ENCODE measurements at places on chromosomes 6 and 20.

- peaks cover 3% of the 10 kb centered on the region for H3K4me1 ChIP-seq
- H3K27me3 ChIP-seq, result no peaks in the 10 kb centered on the region
- H3K4me3 ChIP-seq, result no peak overlapping the region
Observed at GRCh38 chr6:160505970-160506369, 157.8 kb downstream of the SLC22A3 start.

- peak overlapping the region; percentile 94 for H3K27ac ChIP-seq
- no peaks in the 10 kb centered on the region for H3K27me3 ChIP-seq
- peak overlapping the region; percentile 97 for H3K4me3 ChIP-seq
- peaks cover 40% of the 10 kb centered on the region for H3K36me3 ChIP-seq
Observed at GRCh38 chr6:21596145-21596948, 2.8 kb downstream of the SOX4 start.

DNA sequence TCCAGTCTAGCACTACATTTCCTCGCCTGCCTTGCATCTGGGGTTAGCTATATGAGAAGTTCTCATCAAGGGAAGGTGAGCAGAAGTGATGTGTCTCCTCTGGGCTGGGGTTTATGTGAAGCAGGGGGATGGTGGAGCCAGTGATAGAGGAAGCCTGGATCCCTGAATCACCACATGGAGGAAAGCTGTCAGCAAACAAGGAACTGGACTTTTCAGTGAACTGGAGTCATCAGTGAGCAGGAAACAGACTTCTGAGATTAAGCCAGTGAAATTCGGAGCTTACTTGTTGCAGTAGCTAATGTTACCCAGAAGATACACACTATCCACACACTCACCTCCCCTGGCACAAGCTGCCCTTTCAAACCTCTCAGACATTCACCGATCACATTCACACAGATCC lies 13.4 kb upstream of the TOX2 start:
- H3K36me3 ChIP-seq, result peaks cover 10% of the 10 kb centered on the region
- peaks cover 43% of the 10 kb centered on the region for H3K4me1 ChIP-seq
- H3K27ac ChIP-seq, result no peak overlapping the region
- no peak for DNase-seq
- H3K27me3 ChIP-seq, result peaks cover 17% of the 10 kb centered on the region

- H3K27ac ChIP-seq, result no peak overlapping the region
- H3K36me3 ChIP-seq, result no peaks in the 10 kb centered on the region
Observed at GRCh38 chr6:137495703-137496336, 1.6 kb upstream of the OLIG3 start.

- no peak for DNase-seq
- H3K36me3 ChIP-seq, result no peaks in the 10 kb centered on the region
Observed at GRCh38 chr6:16199804-16200203, 38.6 kb upstream of the GMPR start.

GRCh38 chr20:7843613-7844012 lies 96.6 kb downstream of the HAO1 start:
- no peak overlapping the region for H3K4me3 ChIP-seq
- no peaks in the 10 kb centered on the region for H3K4me1 ChIP-seq
- H3K36me3 ChIP-seq, result no peaks in the 10 kb centered on the region

GRCh38 chr6:80163754-80164187 lies 57.3 kb downstream of the BCKDHB start:
- no peak for DNase-seq
- no peaks in the 10 kb centered on the region for H3K27me3 ChIP-seq
- H3K4me3 ChIP-seq, result no peak overlapping the region

DNA sequence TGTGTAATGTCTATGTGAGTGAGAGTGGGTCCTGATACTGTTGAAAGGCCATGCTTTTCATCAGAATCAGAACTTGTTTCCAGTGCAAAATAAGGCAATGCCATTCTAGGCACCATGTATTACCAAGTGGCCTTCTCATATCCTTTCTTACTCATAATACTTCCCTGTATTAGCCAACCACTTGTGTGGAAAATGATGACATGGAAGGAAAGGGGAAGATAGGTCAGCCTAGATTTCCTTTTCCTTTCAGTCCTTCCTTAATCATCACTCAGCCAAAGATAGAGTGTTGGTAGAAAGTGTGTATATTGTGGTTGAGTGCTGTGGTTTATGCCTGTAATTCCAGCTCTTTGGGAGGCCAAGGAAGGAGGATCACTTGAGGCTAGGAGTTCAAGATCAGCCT lies 158.6 kb upstream of the PREP start:
- no peak overlapping the region for H3K4me3 ChIP-seq
- H3K36me3 ChIP-seq, result peaks cover 7% of the 10 kb centered on the region
- DNase-seq, result no peak
- no peaks in the 10 kb centered on the region for H3K27me3 ChIP-seq

- H3K36me3 ChIP-seq, result peaks cover 29% of the 10 kb centered on the region
Observed at GRCh38 chr20:3042625-3043024, 797 bp upstream of the GNRH2 start.

DNA sequence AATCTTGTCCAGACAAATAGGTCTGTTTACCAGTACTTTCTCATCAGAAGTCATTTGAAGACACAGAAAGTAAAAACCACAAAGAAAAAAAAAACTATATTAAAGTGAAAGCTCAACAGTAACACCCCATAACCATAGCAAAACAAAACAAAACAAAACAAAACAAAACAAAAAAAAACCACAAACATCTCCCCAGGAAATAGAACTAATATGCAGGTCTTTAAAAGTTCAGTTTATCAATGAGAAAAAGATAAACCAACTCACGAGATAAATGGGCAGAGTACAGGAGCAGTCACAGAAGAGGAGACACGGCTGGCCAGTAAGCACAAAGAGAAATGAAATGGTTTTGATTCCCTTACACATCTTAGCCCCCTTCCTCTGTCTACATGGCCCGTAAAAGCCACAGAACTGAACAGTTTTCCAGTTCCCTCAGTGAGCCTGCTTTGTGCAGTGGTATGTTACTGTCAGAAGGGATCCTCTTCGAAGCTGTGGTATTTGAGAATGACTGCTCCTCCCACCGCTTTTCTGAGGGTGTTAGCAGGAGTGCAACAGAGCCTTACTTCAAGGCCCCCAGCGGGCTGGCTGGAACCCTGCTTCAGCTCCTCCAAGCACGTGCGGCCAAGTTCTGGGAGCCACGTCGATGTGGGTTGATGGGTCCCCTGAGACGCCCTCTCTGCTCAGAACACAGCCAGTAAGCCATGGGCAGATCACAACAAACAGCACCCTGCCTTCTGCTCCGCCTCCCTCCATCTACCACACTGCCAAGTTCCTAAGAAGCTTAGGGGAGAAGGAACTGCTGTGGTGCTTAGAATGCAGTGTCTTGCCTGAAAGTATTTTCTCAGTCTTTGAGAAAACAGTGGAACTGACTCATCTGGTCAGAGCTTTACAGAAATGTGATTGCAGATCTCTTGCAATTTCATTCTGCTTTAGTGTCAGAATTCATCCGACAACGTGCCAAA lies 14.0 kb downstream of the UST start:
- no peaks in the 10 kb centered on the region for H3K27me3 ChIP-seq
- H3K4me1 ChIP-seq, result peaks cover 88% of the 10 kb centered on the region
- peak; percentile 41 for DNase-seq
- no peak overlapping the region for H3K4me3 ChIP-seq
- peak overlapping the region; percentile 88 for H3K27ac ChIP-seq

- no peak within 1 kb of the TSS for H3K27ac ChIP-seq
- H3K27me3 ChIP-seq, result peaks cover 32% of the 10 kb centered on the region
- DNase-seq, result peak; percentile 58
- peak within 1 kb of the TSS; percentile 68 for H3K4me3 ChIP-seq
Observed at GRCh38 chr20:38601216-38602184, at the start of gene ARHGAP40. ARHGAP40 (plus strand) TSS chr20:38601809.

- no peaks in the 10 kb centered on the region for H3K36me3 ChIP-seq
- peak; percentile 100 for DNase-seq
- H3K4me3 ChIP-seq, result peak overlapping the region; percentile 75
- peaks cover 31% of the 10 kb centered on the region for H3K27me3 ChIP-seq
- H3K4me1 ChIP-seq, result peaks cover 54% of the 10 kb centered on the region
Observed at GRCh38 chr20:46011631-46012482, 3.1 kb downstream of the MMP9 start.

- H3K27ac ChIP-seq, result no peak overlapping the region
- H3K36me3 ChIP-seq, result peaks cover 11% of the 10 kb centered on the region
- H3K4me3 ChIP-seq, result no peak overlapping the region
- no peaks in the 10 kb centered on the region for H3K27me3 ChIP-seq
- no peak for DNase-seq
- peaks cover 13% of the 10 kb centered on the region for H3K4me1 ChIP-seq
Observed at GRCh38 chr6:111096246-111096645, 8.9 kb downstream of the SLC16A10 start.

DNA sequence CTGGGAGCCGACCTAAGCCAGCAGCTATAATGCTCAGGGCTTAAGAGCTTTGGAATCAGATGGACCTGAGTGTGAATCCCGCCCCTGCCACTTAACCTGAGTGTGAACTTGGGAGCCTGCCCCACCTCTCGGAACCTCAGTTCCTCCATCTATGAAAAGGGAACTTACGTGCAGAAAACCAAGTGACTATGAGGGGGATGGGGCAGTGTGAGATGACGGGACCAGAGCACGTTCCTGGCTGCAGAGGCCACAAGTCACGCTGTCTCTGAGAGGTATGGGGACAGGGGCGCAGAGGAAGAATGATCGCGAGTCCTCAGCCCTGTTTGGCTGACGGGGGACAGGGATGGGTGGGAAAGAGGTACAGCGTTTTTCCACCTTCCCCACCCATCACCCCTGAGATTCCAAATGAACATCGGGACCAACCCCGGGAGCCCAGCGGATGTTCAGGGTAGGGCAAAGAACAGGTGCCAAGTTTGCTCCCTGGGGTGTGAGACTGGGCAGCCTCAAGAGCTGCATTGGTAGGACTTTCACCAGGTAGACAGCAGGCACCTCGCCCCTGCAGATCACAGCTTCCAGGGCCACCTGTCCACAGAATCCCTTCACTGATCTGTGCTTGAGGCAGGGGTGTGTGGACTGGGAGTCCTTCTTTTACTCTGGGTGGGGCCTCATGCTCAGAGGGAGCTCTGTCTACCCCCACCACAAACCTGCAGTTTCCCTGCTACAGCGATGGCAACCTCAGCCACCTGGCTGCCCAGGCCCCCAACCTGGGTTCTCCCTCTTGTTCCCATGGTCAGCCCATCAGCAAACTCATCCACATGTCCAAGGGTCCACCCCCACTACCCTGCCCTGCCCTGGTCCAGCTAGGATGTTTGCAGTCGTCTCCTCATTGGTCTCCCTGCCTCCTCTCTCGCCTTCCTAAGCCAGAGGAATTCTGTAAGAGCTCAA lies 85.8 kb downstream of the CEBPB start:
- H3K27me3 ChIP-seq, result no peaks in the 10 kb centered on the region
- no peaks in the 10 kb centered on the region for H3K4me1 ChIP-seq
- no peaks in the 10 kb centered on the region for H3K36me3 ChIP-seq
- no peak for DNase-seq
- no peak overlapping the region for H3K4me3 ChIP-seq

DNA sequence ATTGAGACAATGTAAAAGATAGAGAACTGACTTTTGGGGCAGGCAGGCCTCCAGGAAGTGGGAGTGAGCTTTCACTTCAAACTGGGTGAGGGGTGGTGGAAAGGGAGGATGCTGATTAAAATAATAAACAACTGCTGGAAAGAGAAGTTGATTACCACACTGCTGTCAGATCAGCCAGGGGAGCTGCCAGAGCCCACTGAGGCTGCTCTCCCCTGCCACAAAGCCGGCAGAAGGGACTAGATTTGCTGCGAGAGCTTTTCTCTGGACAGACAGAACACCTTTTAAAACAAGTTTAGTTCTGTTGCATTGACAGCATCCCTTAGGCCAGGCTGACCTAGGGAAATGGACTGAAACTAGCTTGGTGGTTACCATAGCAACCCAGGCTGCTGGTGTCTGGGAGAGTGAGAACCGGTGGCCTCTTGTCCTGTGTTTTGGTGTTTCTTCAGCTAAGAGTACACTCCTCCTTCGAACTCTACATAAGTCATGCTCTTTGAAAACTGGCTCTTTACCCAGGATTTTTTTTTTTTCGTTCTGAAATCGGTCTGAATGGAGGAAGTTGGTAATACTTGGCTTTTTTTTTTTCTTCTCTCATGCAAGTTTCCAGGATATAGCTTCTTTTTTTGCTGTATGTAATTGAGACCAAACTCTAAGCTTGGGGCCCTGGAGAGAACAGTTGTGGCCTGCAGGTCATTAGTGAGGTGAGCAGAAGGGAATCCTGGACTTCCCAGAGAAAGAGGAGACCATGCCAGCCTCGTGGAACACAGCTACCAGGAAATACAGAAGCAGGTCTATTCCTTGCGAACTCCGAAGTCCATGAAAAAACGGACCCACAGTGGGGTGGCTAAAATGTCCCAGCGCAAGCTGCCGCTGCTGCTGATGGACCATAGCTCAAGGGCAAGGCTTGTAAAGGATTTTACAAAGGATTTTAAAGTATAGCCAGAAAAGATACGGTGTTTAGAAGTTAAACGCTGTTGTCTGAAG lies 374.4 kb downstream of the UTRN start:
- peak overlapping the region; percentile 50 for H3K27ac ChIP-seq
- peaks cover 52% of the 10 kb centered on the region for H3K27me3 ChIP-seq
- no peaks in the 10 kb centered on the region for H3K36me3 ChIP-seq
